Activated T-helper 2 cell treated with anti-CD3 and anti-CD28 coated beads, Interferon-gamma antibody, Interleukin-2, Interleukin-4, amounts not matched to agents 10 μg/mL and 5 μg/mL and 100 μg/mL, durations not matched to agents 14 hours and 24 hours and 36 hours (primary cell): ENCODE measurements at places on chromosomes 2 and 18. TPM values are rescaled to one million over a fixed set of nuclear protein-coding genes. Genes with fewer than 3 reads are reported as not detected.

LRATD1 gene
- total RNA-seq, result not detected in 2 replicates

ALPG gene
- not detected in 2 replicates for total RNA-seq

CDH20 gene
- total RNA-seq, result not detected in 2 replicates

SERPINB13 gene
- total RNA-seq, result not detected in 2 replicates

SF3B6 gene
- total RNA-seq, result 137 and 143 TPM in 2 replicates

TIMM21 gene
- total RNA-seq, result 48.3 and 50.0 TPM in 2 replicates

UGT1A7 gene
- total RNA-seq, result not detected in 2 replicates

FKBP1B gene
- 1.1 and 2.1 TPM in 2 replicates for total RNA-seq

UGT1A4 gene
- not detected in 2 replicates for total RNA-seq
